K562 (cell line): ENCODE measurements at places on chromosomes 5 and 9.

DNA sequence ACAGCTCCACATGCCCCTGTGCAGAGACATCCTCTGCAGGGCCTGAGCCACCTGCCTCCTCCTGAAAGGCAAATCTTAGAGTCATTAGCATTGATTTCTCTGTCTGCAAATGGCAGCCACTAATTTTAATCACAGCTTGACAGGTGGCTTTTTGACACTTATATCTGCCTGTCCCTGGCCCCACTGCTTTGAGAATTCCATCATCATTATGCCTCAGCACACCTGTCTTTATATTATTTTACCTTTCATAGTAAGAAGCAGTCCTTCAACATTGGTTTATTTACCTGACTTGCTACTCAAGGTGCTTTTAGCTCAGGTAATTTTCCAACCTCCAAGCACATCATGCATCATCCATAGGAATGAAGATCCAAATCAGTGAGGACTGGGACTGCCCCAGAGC is 451.3 kb downstream of the MTRR start:
- no peak for DNase-seq

DNA sequence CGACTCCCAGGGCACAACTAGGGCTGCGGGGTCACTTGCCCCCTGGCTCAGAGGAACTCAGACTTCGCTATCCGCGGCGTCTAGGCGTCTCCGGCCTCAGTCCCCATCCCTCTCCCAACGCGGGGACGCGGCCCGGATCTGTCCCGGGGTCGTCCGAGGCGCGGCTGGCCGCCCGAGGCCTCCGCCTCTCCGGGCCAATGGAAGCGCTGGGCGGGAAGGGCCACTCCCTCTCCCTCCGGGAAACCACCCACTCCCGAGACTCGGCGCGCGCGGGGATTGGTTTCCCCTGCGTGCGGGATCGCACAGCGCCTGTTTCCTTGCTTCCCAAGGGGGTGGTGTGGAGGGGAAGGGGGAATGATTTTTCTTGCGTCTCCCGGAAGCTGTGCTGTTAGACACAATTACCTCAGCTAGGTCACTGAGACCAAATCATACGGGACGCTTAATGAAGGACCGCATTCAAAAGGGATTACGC is 38.3 kb downstream of the NR2F1 start:
- no peak for DNase-seq

DNA sequence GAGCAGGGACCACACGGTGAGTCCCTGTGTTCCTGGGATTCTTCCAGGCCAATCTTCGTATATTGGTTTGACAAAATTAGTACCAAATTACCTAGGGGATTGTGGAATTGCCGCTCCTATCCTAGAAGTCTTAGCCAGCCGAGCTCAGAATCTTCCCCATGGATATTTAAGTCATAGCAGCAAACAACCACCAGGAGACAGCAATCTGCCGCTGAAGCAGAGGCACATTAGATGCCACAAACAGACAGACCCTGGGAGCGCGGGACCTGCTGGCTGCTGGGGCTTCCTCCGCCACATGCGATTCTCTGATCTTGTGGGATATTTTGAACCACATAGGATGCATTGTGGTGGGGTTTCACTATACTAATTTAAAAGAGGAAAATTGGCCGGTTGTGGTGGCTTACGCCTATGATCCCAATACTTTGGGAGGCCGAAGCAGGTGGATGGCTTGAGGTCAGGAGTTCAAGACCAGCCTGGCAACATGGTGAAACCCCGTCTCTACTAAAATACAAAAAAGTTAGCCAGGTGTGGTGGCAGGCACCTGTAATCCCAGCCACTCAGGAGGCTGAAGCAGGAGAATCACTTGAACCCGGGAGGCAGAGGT is 31.7 kb upstream of the ZBTB43 start:
- DNase-seq = peak; percentile 52

DNA sequence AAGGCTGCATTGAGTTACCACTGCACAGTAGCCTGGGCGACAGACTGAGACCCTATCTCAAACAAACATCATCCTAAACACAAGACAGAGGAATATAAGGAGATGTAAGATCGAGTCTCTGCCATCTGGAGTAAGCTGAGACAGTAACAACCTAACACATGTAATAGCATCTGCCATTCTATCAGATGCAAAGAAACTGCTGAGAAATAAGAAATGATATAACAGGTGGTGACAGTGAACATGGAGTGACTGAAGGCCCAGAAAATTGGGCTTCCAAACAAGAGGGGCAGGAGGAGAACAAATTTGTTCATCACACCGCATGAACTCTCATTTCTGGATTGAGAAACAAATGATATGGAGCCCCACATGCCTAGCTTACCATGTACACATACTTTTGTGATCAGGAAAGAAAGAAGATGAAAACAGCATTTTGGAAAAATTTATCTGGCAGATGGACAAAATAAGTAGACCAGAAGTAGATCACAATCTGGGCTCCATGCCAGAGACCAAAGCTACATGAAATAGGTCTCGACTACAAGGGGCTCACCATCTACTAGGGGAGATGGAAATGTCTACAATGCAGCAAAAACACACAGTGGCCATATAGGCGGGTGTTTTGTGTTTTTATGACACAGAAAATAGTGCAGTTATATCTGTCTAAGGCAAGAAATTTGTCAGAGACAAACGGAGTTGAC is 45.5 kb downstream of the ECPAS start:
- no peak for DNase-seq

- no peak for DNase-seq
Observed at GRCh38 chr9:135166565-135166964, 79.1 kb downstream of the OLFM1 start.

GRCh38 chr5:71697967-71698366 is 21.1 kb upstream of the CARTPT start:
- DNase-seq = peak; percentile 66

DNA sequence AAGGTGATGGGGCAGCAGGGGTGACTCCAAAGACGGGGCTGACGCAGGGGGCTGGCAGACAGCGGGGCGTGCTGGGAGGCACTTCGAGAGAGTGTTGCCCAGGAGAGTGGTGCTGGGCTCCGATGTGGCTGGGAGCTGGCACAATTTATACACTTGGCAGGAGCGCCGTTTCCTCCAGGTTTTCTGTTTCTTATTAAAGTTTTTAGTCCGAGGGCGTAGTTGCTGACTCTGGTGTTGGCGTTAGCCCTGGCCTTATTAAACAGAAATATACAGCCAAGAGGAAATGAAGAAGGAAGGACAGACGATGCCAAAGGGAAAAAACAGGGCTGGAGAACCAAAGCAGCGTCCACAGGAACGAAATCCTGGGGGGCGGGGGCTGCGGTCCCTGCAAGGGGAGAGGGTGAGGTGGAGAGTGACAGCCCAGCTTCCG is 139.6 kb upstream of the PHYKPL start:
- no peak for DNase-seq

- no peak for DNase-seq
Observed at GRCh38 chr9:137918331-137919094, 40.9 kb downstream of the CACNA1B start.

DNA sequence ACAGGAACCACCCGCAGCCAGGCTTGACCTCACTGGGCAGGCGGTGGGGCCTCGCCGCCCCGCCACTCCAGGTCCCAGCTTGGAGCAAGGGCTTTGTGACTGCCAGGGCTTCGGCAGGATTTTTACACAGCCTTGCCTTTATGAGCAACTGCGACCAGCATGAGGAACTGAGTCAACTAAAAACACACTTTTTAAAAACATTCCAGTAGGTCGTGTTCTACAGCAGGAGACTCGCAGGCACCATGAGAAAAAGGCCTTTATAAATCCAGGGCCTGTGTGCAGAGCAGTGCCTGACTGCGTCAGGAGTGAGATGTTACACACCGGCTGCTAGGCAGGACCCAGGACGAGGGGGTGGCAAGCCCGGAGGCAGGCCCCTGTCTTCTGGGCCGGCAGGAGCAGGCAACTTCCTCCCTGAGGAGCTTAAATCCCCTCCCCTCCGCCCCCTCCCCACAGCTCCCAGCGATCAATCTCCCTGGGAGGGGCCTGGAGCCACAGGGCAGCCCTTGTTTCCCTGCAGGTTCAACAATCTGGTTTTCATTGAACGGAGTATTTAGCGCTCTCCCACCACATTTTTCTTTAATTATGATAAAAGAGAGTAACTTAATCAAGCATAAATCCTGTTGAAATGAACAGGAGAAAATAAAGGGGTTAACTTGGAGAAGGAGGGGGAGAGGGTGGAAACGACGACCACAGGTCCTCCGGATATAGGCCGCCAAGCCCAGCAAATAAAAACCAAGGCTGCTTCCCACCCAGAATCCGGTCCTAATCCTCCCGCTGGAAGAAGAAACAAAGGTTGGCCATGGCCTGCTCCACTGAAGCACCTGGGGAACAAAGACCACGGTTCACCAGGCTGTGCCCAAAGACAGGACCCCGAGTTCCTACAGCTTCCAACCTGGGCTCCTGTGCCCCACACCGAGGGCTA is 92.5 kb downstream of the ROR2 start:
- DNase-seq = no peak

- DNase-seq = no peak
Observed at GRCh38 chr5:18010053-18010452, 375.8 kb downstream of the TAF11L14 start.

GRCh38 chr5:123735384-123735783 is 223.4 kb downstream of the CSNK1G3 start:
- DNase-seq = no peak

DNA sequence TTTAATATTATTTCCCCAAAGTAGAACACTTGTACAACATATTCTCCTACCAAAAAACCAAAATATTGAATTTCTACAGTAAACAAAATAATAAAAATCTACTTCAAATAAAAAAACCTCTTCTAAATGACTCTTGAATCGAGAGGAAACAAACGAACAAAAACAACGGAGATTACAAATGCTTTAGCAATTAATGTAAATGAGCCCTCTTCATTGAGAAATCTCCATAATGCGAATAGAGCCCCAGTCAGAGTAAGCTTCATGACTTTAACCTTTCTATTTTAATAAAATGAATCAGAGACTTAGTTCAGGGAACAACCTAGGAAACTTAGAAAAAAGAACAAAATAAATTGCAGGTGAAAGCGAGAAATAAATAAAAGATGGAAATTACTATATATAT is 129.3 kb upstream of the SEMA6A start:
- no peak for DNase-seq

- DNase-seq = peak; percentile 26
Observed at GRCh38 chr9:107274096-107274495, 9.0 kb upstream of the RAD23B start.

GRCh38 chr5:150460781-150461180 is 11.2 kb upstream of the RPS14 start:
- no peak for DNase-seq

GRCh38 chr5:41010572-41010971 is 60.6 kb downstream of the MROH2B start:
- no peak for DNase-seq

- no peak for DNase-seq
Observed at GRCh38 chr5:62266573-62266972, 39.4 kb upstream of the KIF2A start.

DNA sequence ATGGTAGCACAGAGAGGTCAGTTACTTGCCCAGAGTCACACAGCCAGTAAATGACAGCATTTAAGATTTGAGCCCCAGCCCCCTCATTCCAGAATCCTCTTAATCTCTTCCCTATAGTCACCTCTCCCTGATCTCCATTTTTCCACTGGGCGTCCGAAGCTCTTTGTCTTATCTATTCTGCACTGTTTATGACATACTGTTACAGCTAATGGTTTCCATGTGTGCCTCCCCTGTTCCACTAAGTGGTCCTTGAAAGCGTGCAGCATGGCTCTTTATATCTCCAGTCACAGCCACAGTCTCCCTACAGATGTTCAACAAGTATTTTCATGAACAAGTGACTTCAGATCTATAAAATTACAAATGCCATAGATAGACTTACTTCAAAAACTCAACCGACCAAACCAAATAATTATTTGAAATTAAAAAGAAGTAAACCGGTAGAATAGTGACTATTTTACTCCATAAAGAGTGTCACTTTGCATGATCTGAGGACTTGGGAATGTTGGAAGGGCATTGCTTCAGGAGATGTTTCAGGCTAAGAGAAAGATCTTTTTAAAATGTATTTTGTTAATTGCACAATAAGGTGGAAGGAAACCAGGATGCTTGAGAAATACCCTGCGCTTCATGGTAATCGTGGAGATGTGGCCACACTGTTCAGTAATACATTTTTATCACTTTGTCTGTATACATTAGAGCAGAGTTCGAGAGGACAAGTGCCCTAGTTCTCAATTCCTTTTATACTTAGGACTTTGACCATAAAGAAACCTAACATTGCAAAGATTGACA is 237.2 kb downstream of the FBXL7 start:
- DNase-seq = no peak

- DNase-seq = no peak
Observed at GRCh38 chr5:39209924-39210323, 9.4 kb downstream of the FYB1 start.

DNA sequence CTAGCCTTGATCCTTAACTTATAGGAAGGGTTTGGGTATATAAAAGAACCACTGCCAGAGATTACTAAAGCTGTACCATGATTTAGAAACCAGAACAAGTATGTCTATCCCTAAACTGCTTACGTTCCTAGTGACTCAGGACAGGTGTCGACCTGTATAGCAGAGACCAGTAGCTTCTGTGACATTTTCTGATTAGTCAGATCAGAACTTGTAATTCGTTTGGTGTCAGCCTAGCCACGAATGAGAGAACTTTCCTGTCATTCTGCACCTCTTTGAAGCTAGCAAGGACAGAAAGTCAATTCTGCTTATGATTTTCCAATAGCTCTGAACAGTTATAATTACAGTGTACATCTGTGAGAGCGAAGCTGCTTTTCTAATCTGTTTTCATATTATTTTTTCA is 39.5 kb downstream of the PRKACG start:
- DNase-seq = no peak

- no peak for DNase-seq
Observed at GRCh38 chr9:6959270-6960000, 201.7 kb downstream of the KDM4C start.

DNA sequence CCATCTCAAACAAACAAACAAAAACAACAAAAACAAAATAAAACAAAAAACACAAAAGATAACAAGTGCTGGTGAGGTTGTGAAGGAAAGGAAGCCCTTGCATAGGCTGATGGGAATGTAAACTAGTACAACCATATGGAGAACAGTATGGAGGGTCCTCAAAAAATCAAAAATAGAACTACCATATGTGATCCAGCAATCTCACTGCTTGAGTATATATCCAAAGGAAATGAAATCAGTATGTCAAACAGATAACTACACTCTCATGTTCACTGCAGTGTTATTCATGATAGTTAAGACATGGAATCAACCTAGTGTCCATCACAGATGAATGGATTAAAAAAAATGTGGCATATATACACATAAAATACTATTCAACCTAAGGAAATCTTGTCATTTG is 395.7 kb upstream of the SLC24A2 start:
- no peak for DNase-seq

- no peak for DNase-seq
Observed at GRCh38 chr5:18119156-18119785, 485.0 kb downstream of the TAF11L14 start.

DNA sequence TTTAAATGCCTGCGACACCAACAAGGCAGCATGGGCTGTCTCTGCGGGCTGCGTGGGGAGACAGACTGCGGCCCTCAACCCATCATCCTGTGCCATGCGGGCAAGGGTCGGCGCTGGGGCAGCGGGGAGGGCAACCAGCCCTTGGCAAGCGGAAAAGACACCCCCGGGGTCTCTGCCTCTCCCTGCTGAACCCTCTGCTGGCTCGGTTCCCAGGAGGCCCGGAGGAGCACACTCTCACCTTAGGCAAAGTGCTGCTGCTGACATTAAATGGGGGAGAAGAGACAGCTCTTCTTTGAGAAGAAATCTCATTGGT is 129.6 kb upstream of the PPP1R26 start:
- DNase-seq = no peak

- DNase-seq = no peak
Observed at GRCh38 chr9:69028754-69029153, 6.8 kb upstream of the FXN start.

- DNase-seq = no peak
Observed at GRCh38 chr5:32322882-32323281, 10.1 kb upstream of the MTMR12 start.

- DNase-seq = no peak
Observed at GRCh38 chr9:37032713-37033112, 1.4 kb downstream of the PAX5 start.
